WTC11 (cell line): ENCODE measurements at places on chromosomes 12 and 14. TPM values are rescaled to one million over a fixed set of nuclear protein-coding genes. Genes with fewer than 3 reads are reported as not detected.

GRCh38 chr12:11917501-11917900 lies 153.2 kb upstream of the BCL2L14 start:
- no peak for DNase-seq

- DNase-seq: no peak
These were observed 195.2 kb upstream of the PRMT8 start for GRCh38 chr12:3295646-3296408.

DNA sequence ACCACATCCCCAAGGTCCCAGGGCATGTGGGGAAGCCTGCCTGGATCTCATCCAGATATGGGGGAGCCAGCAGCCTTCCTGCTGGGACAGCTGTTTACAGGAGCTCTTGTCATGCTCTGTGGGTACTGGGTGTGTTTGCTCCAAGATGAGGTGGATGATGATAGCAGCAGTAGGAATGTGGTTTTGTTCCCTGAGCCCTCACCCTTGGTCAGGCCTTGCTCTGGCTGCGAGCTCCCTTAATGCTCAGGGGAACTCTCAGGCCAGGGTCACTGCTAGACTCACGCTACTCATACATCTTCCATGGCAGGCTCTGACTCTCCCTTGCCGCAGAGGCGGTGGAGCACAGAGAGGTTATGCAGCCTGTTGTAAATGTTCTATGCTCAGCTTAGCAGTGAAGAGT lies 990.3 kb downstream of the AACS start:
- DNase-seq: no peak

GRCh38 chr14:33229269-33229929 lies 290.7 kb downstream of the NPAS3 start:
- DNase-seq: no peak

Gene C2CD5
- total RNA-seq: 47.5 to 49.3 TPM (median 48.1 TPM) in 3 replicates

Gene C12orf60
- total RNA-seq: 1.3 to 2.0 TPM (median 1.8 TPM) in 3 replicates

DNA sequence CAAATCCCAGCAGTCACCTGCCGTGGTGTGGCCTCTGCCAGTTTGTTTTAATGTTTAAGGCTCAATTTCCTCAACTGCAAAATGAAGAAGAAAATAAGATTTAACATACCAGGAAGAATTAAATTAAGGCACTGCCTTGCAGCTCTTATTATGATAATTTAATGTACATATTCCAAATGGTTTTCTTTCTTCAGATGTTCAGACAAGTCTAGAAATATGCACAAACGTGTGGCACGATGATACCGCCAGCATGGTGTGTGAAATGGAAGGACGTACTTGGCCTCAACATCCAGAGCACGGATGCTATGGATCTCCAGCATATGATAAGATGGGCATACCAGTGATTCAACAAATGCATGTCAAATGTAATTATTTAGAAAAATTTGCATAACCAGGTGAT lies 959.4 kb upstream of the TMEM132C start:
- no peak for DNase-seq

Gene MYH6
- total RNA-seq: 0.09 to 0.14 TPM (median 0.09 TPM) in 3 replicates

DNA sequence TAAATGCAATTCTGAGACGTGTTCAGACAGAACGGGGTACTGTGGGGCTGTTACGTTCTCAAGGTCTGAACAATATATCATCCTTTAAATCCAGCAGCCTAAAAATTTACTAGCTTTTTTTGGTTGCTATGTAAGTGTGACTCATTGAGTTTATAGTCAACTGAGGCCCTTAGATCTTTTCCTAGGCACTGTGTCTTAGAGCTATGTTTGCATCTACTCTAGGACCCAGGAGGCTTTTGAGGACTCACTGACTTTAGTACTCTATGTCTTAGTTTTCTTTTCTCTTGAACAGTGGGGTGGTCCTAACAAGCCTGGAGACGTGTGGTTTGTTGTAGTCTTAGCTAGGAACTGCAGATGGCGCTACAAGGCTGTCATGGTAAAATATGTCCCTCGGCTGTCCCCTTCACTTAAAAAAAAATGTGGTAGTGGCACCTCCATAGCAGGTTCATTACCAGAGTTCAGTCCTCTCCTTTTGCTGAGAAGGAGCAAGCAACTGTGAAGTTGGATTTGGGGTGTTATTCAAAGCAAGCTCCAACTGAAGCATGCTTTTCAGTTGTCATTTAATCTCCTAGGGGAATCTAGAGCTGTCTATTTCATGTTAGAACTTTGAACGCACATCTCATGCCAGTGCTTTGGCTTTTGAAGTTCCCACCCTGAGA lies 8.7 kb upstream of the SPATS2 start:
- DNase-seq: peak; percentile 67

DNA sequence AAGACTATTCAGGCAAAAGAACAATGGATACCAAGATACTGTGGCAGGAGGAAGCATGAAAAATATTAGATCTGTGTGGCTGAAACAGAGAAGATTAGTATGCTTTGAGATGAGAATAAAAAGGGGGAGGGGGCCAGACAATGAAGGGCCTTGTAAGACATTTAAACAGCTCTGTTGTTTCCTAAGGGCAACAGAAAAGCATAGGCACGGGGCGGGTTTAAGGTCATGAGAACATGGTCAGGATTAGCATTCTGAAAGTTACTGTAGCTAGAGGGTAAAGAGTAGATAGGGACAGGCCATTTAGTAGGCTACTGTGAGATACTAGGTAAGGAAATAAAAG lies 18.6 kb downstream of the INTS13 start:
- no peak for DNase-seq

GRCh38 chr12:117166107-117166506 lies 24.2 kb downstream of the FBXO21 start:
- DNase-seq: no peak

Gene FGF6
- not detected in 3 replicates for total RNA-seq

Gene RNFT2
- 27.7 to 46.8 TPM (median 41.7 TPM) in 3 replicates for total RNA-seq

DNA sequence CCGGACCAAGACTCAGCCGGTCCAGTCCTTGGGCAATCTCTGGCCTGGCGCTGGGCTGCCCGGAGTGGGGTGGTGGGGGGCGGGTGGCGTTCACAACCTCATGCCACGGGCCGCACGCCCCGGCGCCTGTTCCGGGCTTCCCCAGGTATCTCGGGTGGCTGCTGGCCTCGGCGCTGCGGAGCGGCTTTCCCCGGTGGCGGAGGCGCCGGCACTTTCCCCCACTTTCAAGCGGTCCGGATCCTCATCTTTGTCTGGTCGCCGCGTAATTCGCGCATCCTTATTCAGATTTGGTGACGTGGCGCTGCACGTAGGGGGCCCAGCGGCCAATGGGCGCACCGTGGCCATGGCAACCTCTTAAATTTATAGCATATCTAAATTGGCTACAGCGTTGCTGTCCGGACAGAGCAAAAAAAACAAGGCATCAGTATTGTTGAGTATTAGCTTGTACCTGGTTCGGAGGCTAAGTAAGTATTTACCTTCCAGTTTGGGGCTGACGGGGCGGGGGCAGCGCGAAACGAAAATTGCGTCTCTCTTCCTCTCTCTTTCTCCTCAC lies at the start of gene LHX5:
Gene LHX5 (minus strand): TSS at position 253 of the 553 bp plus-strand sequence. CDS start 373 bp downstream, outside the sequence.
- peak; percentile 71 for DNase-seq

Gene PDE3A
- 2.2 to 2.8 TPM (median 2.3 TPM) in 3 replicates for total RNA-seq

- DNase-seq: no peak
These were observed 11.1 kb downstream of the STRAP start for GRCh38 chr12:15893260-15893659.

Gene TAS2R50
- 0.25 to 0.73 TPM (median 0.59 TPM) in 3 replicates for total RNA-seq

GRCh38 chr12:75864161-75864560 lies 167.4 kb downstream of the PHLDA1 start:
- no peak for DNase-seq

- DNase-seq: no peak
These were observed 423.4 kb downstream of the ZFP36L1 start for GRCh38 chr14:68369281-68370056.

DNA sequence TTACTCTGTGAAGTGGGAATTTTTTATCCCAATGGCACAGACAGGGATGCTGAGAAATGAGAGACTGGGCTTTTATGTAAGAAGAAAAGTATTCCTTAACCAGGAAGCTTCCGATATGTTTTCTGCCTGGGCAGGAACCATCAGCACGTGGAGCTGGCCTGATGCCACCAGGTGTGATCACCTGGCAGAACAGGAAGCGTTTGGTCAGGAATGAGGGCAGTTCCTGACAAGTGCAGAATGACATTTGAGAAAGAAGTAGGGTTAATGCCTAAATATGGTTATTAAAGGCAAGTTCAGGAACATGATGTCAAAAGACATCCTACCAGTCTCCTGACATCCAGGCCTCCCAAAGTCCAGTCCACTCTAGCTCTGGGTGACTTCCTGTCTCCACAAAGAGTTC lies 210.3 kb downstream of the NUAK1 start:
- no peak for DNase-seq

GRCh38 chr14:42778984-42779383 lies 1172.3 kb downstream of the LRFN5 start:
- DNase-seq: no peak

GRCh38 chr12:13591488-13591887 lies 389.9 kb downstream of the GRIN2B start:
- no peak for DNase-seq

- no peak for DNase-seq
These were observed 635.4 kb downstream of the VRK1 start for GRCh38 chr14:97432586-97432985.

- no peak for DNase-seq
These were observed 39.1 kb upstream of the NAP1L1 start for GRCh38 chr12:76123259-76124212.

Gene APOF
- total RNA-seq: 0.11 TPM in 1 of 3 replicates, not detected in the others

GRCh38 chr12:12788131-12788530 lies 2.7 kb downstream of the APOLD1 start:
- DNase-seq: no peak

Gene PTPRQ
- not detected in 3 replicates for total RNA-seq

Gene VRTN
- 106 to 130 TPM (median 128 TPM) in 3 replicates for total RNA-seq

GRCh38 chr14:22547313-22547947 lies 41.6 kb downstream of the DAD1 start:
- DNase-seq: no peak

Gene SSTR1
- 1.7 to 1.9 TPM (median 1.7 TPM) in 3 replicates for total RNA-seq

DNA sequence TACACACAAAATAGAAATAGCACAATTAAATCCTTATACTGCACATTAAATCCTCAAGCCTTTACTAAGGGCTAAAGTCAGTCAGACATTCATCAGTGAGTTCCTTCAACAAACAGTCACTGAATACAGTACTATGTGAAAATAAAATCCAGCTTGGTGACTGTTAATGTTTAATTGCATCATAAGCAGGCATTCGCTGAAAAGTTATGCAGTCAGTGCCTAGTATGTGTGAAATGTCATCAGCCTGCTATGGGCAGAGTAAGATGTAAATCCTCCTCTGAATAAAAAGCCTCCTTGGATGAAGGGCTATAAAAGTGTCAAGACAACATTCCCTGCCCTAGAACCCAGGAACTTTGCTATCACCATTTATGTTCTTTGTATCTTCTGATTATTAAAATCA lies 116.4 kb downstream of the PRICKLE1 start:
- DNase-seq: no peak

Gene PZP
- 0.15 to 0.25 TPM (median 0.18 TPM) in 3 replicates for total RNA-seq

DNA sequence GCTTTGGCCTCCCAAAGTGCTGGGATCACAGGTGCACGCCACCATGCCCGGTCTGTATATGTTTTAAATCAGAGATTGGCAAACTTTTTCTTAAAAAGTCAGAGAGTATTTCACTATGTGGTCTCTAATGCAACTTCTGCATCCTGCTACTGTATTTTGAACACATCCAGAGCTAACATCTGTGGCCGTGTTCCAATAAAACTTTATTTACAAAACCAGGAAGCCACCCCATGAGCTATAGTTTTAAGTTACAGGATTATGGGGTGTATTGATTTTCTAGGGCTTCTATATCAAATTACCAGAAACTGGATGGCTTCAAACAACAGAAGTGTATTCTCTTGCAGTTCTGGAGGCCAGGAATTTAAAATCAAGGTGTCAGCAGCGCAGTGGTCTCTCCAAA lies 5.3 kb upstream of the RBM19 start:
- no peak for DNase-seq

DNA sequence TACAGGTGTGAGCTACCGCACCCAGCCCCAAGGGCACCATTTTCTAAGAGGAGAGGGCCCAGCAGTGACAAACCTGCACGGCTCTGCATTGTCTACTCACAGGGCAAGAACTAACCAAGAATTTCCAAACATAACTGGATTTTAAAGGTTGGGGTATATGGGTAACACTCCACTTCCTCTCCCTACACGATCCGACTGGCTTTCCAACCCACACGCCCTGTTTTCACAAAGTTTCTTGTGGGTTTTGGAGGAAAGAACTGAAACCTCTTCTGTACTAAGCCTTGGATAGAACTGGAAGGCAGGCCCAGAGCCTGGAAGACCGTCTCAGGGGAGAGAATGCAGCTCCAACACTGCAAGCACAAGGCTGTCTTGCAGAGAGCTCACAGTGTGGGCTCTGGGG lies 24.9 kb downstream of the SNRNP35 start:
- DNase-seq: no peak

Gene HOXC5
- total RNA-seq: not detected in 3 replicates

Gene SOAT2
- total RNA-seq: not detected in 3 replicates

GRCh38 chr14:99809360-99809759 lies 16.1 kb downstream of the EML1 start:
- DNase-seq: no peak

Gene CBLN3
- 0.94 to 2.1 TPM (median 1.5 TPM) in 3 replicates for total RNA-seq

DNA sequence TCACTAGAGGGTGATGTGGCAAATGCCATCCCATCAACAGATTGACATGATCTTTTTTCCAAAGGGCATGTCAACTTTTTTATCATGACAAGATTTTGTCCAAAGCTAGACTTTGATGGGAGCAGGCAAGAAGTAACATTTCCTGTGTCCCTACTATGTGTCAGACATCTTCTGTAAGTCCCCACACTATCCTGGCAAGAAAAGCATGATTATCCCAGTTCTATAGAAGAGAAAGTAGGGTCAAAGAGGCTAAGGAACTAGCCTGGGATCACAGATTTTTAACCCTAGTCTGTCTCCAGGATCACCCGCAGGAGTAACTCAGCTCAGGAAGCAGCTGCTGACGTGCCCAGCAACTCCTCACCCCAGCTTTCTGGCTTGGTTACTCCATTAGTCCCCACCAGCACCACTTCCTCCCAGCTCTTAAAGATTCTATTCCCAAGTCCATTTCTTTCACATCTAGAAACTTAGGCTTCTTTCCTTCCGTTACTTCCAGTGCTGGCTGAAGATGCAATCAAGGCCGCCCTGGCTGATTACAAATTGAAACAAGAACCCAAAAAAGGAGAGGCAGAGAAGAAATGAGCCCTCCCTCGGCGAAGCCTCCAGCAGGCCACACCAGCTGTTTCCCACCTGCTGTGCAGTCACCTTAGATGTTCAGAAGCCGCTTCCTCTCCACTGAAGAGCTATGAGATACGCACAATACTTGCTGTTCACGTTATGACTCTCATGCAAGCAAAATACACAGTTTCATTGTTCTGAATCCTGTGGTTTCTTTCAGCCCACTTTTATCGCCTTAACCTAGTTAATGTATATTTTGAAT lies 6.2 kb downstream of the ISCU start:
- no peak for DNase-seq

DNA sequence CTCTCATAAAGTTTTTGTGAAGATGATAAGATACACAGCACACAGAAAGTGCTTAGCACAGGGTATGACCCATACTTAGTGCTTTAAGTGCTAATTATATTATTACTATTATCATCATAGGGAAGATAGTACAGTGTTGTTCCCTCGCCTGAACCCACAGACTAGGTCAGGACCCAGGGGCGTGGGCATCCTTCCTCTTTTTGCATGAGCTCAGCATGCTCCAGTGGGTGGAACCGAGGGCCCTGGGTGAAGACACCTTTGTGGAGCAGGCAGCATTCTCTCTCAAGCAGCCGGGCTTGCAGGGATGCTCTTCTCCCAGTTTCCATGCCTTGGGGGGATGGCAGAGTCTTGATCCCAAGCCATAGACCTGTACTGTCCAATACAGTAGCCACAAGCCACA lies 34.8 kb downstream of the CRACR2A start:
- no peak for DNase-seq

GRCh38 chr12:94566345-94566744 lies 84.0 kb downstream of the TMCC3 start:
- no peak for DNase-seq

GRCh38 chr14:67733616-67734015 lies 31.9 kb downstream of the RDH12 start:
- no peak for DNase-seq

- DNase-seq: no peak
These were observed 9.6 kb downstream of the TRAPPC6B start for GRCh38 chr14:39160494-39160893.
